ENCODE measurements at places on chromosomes 7 and 10.

DNA sequence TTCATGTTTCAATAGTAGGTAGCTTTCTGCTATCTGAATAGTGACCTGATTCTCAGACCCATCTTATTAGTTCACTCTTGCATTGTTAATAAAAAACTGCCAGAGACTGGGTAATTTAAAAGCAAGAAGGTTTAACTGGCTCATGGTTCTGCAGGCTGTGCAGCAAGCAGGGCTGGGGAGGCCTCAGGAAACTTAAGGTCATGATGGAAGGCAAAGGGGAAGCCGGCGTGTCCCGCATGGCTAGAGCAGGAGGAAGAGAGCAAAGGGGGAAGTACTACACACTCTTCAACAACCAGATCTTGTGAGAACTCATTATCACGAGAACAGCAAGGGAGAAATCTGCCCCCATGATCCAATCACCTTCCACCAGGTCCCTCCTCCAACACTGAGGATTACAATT is 185.2 kb upstream of the PITRM1 start:
- DNase-seq = no peak

- DNase-seq = no peak
Measured at GRCh38 chr10:15120523-15120922, 23.4 kb downstream of the RPP38 start.

GRCh38 chr7:39686261-39686924 is 63.0 kb downstream of the RALA start:
- no peak for DNase-seq

- DNase-seq = no peak
Measured at GRCh38 chr10:78771260-78771659, 297.5 kb upstream of the ZMIZ1 start.

DNA sequence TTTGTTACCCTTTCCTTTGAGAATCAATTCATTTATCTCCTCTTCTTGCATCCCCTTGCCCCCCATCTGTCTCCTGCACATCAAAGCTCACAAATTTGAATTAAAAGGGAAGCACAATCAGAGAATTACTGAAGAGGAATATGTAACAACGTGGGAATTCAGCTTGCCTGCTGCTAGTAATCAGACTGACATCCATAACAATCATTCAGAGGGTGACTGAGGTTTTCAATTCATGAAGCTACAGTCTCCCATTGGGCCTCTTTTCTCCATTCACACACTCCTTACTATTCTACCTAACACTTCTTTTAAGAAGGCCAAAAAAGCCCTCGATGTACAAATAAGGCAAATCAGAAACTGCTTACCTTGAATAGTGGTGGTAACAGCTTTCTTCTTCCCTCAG is 24.3 kb upstream of the DNA2 start:
- DNase-seq = no peak

DNA sequence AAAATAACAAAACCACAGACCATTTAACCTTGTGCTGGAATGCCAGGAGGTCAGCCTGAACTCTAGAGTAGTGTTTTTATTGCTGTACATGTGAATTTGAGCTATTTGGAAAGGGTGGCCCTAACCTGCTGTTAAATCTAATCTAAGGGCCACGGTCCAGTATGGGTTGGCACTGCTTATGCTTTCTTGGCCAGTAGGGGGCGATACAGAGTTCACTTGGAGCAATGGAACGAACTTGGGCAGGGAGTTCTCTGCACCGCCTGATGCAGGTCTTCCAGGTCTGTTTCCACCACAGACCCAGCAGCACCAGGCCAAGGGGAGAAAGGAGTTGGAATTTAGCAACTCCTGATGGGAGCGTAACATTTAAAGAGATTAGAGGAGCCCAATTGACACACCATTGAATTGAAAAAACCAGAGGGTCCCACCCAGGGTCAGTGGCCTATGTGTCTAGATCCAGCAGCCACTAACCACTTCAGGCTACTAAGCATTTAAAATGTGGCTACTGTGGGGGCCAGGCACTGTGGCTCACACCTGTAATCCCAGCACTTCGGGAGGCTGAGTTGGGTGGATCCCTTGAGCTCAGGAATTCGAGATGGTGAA is 75.7 kb upstream of the EFCAB10 start:
- no peak for DNase-seq

GRCh38 chr7:35624299-35625186 is 70.4 kb downstream of the HERPUD2 start:
- DNase-seq = peak; percentile 69

DNA sequence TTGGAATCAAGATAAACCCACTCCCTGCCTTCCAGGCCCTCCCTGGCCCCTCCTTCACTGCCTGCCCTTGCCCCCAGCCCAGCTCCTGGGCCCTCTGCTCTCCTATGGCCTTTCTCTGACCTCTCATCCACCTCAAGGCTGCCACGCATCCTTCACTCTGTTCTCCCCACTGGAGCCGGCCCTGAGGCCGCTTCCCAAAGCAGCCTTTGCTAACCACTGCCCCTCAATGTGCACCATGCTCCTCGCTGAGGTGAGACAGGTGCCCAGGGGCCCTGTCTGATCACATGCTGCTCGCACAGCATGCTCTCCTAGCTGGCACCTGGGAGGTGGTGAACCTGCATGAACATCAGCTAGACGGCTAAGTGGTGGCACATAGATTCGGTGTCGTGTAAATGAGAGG is 138.5 kb upstream of the RET start:
- DNase-seq = no peak

- DNase-seq = no peak
Measured at GRCh38 chr7:66267249-66267648, 62.1 kb downstream of the TPST1 start.

GRCh38 chr10:782751-783648 is 93.5 kb upstream of the DIP2C start:
- DNase-seq = no peak

GRCh38 chr10:131252567-131253276 is 58.8 kb downstream of the TCERG1L start:
- no peak for DNase-seq

- no peak for DNase-seq
Measured at GRCh38 chr10:19347621-19348020, 299.0 kb downstream of the MALRD1 start.

DNA sequence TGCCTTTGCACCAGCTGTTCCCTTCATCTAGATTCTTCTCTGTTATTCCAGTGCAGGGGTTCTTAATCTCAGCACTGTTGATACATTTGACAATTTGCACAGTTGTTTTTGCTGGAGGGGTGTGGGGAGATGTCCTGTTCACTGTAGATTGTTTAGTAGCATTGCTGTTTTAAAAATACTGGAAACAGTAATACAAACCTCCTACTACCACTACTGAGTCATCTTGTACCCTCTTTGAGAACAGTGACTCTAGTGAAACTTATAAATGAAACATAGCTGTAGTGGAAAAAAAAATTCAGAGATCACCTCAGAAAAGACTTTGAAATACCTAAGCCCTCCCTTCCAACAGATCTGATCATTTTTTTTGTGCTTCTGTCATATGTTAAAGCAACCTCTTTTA is 154.8 kb upstream of the TMEM196 start:
- DNase-seq = no peak

DNA sequence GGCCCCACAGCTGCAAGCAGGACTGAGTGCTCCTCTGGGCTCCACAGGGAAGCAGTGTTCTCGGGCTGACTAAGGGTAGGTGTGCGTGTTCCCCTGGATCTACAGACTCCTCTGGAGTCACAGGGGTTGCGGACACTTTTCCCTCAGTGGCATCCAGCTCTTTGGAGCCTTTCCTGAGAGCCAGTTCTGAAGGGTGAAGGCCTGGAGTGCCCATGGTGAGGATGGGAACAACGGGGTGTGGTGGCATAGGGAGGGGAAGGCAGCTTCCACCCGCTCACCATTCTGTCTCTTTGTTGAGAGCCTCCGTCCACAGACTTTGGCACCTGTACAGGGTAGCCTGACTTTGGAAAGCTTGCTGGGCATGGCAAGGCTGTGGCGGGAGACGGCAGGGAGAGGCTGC is 104.1 kb upstream of the PCBD1 start:
- no peak for DNase-seq

DNA sequence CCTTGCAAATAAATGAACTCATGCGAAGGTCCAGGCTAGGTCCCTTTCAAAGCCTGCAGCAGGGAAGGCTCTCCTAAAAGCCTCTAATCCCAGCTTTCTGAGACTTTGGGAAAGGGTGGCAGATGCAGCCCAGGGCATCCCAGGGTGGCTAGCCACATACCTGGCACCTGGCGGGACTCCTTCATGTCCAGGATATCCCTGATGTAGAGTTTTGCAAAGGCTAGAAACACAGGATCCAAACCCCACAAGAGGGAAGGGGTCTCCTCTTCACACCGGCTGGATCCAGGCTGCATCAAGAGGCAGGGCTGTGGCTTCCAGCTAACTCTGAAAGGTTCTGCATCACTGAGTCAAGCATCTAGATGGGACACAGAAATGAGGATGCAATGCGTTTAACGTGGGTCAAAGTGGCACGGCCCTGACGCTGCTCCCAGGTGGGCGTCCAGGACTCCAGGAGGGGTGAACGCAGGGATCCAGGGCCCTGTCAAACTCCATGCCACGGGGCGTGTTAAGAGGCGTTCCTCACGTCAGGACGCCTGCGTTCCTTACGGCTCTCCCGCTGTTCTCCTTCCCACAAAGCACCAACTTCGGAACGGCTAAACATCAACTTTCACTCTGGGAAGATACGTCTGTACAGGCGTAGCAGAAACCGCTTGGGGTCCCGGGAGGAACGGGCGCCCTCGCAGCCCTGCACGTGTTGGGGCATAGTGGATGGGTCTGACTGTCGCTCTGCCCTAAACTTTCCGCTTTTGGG is 507 bp downstream of the STN1 start:
- peak; percentile 61 for DNase-seq

- DNase-seq = no peak
Measured at GRCh38 chr7:1130021-1130990, 29.7 kb downstream of the ZFAND2A start.
